ENCODE measurements at places on chromosomes 16 and 17.

- no peak for DNase-seq
Observed at GRCh38 chr17:54426296-54426886, 474.3 kb upstream of the TOM1L1 start.

DNA sequence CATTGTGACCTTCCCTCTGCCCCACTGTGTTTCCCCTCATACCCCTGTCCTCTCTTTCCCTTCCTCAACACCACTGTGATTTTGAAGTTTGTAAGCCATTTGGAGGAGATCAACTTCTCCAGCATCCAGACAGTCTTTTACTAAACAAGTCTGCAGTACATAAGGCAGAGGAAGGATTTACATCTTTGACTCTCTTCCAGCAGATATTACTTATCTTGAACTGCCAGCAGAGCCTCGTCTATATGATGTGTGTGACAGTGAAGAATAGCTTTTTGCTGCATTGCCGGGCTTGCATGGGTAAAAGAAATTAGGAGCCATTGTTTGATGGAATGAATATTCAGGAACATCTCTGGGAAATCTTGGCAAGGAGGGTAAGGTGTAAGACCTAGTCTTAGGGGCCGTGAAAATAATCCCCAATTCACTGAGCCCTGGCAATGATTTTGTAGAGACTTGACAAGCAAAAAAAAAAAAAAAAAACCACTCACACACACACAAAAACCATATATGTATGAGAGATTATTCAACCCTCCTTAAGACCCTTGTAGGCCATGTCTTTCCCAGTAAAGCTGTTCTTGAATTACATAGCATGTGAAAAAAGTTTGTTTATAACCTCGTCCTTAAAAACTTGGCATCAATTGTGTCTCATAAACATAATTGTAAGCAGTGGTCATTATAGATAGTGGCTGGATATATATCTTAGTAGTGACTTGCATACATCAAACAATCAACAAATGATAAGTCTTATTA is 903.9 kb downstream of the CDH11 start:
- DNase-seq: no peak

DNA sequence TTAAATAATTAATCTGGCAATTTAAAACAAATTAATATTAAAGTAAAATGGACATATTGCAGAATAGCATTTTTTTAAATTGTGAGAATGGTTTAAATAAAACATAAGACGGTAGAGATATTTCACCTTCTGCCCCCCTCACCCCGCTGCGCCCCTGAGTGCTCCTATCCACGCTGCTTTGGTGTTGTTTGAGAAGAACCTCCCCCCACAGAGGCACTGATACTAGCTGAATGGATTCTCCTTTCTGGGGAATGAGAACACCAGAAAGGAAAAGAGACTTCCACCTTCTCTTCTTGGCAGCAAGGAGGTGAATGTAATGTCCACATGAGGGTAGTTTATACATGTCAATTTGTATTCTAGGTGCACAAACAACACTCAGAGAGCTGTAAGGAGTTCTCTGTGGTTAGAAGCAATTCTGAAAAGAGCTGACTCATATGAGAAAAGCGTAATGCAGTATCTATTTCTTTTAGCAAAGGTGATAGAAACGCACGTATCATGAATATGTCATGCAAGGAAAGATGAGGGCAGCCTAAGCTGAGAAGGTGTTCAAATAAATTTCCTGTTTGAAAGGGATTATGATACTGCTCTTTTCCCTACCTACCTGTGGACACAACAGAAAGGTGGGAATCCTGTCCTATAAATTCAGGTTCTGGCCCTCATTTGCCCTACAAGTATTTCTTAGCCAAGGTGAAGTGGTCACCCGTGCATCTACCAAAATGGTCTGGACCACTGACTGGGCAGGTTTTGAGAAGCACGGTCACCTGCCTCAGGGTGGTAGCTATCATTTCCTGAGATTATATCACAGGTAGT is 126.9 kb downstream of the PARN start:
- no peak for DNase-seq

- DNase-seq: no peak
Observed at GRCh38 chr16:27768651-27769272, 218.8 kb downstream of the KATNIP start.

GRCh38 chr17:32519228-32520103 is 32.7 kb downstream of the CDK5R1 start:
- DNase-seq: peak; percentile 65

GRCh38 chr16:5018793-5019192 is 14.9 kb downstream of the NAGPA start:
- peak; percentile 73 for DNase-seq

GRCh38 chr16:81779536-81780320 is 637 bp downstream of the PLCG2 start:
- DNase-seq: peak; percentile 25

- DNase-seq: peak; percentile 50
Observed at GRCh38 chr17:74356646-74357465, 4.8 kb downstream of the BTBD17 start.

DNA sequence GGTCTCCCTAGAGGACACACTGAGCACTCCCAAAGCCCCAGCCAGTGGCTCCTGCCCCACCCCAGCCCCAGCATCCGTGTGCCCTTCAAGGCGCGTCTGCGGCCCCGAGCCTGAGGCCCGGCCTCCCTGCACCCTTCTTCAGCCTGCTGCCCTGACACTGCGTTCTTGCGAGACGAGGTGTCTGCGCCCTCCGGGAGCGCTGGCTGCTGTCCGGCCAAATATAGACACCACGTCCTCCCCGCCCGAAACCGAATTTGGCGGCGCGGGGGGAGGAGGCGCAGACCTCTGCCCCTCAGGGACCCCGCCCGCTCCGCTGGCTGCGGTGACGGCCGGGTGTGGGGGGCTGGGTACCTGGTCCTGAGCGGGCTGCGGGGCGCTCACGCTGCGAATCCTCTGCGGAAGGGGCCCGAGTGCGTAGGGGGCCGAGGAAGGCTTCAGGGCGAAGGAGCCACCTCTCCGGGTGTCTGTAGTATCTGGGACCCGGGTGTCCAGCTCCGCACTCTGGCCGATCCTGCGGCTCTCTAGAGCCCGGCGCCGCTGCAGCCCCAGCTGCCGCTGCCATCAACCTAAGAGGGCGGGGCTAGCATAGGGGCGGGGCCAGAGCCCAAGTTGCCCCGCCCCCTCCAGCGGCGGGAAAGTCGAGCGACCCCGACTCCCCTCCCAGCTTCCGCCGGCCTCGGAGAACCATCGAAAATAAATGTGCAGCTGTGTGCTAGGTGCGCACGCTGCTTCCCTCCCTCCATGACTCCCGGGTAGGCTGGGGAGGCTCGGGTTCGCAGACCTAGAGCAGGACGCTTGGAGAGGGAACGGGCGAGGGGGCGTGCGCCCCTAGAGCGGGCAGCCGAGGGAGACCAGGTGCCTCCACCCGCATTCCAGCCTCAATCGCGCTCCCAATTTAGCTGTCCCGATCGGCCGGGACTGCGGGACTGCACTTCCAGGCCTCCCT is at the start of gene CORO6:
Gene CORO6 (minus strand): TSS at position 576 of the 946 bp plus-strand sequence. CDS start 1,491 bp downstream, outside the sequence.
- DNase-seq: peak; percentile 77

GRCh38 chr16:34078691-34079090 is 619.3 kb downstream of the TP53TG3F start:
- DNase-seq: no peak

- DNase-seq: no peak
Observed at GRCh38 chr17:61421460-61421859, 21.8 kb downstream of the TBX2 start.

GRCh38 chr16:46519063-46519462 is 102.1 kb downstream of the SHCBP1 start:
- DNase-seq: no peak

GRCh38 chr17:76472726-76473125 is 5.3 kb downstream of the AANAT start:
- DNase-seq: no peak

DNA sequence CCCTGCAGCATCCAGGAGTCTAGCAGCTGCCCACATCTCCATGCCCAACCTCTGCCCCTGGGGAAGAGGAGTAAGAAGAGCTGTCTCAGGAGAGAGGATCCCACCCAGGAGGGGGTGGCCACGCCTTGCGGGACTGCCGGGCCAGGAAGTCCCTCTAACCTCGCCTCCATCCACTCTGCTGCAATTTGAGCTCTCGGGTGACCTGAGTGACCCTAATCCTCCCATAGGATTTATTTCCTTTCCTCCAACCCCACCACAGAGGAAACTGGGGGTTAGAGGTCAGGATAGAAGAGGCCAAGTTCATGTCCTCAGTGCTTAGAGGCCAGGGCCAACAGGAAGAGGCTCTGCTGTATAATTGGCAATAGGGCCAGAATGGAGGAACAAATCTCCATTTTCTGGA is 22.6 kb upstream of the NGFR start:
- DNase-seq: no peak

GRCh38 chr16:13154799-13155198 is 253.4 kb downstream of the SHISA9 start:
- no peak for DNase-seq

GRCh38 chr16:28259781-28260150 is 32.6 kb upstream of the SBK1 start:
- no peak for DNase-seq

GRCh38 chr16:3400446-3400778 is 392 bp downstream of the ZSCAN32 start:
- DNase-seq: no peak

GRCh38 chr16:66898207-66898606 is 17.9 kb downstream of the PDP2 start:
- no peak for DNase-seq
